ENCODE measurements at places on chromosomes 5 and 9.
A peak's percentile ranks its signal among the peaks of the same experiment; 100 is the strongest.

GRCh38 chr5:38500573-38501260 is 55.7 kb downstream of the LIFR start:
- DNase-seq: no peak

DNA sequence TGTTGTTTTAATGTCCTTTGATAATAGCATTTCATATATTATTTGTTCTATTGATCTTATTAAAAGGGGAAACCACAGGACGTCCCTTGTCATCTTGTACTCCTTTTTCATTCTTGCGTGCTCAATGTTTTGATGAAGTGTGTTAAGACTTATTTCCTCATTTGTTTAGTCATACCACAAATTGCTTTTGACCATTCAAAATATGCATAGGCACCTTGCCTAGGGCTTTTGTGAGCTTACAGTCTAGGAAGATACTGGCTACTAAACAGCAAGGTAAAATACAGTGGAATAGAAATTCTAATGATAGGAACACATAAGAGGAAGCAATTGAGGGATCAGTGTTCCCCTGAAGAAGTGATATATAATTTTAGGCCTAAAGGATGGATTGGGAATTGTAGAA is 190.3 kb downstream of the WDR70 start:
- DNase-seq: no peak

- DNase-seq: no peak
Observed at GRCh38 chr5:18220631-18221030, 586.4 kb downstream of the TAF11L14 start.

DNA sequence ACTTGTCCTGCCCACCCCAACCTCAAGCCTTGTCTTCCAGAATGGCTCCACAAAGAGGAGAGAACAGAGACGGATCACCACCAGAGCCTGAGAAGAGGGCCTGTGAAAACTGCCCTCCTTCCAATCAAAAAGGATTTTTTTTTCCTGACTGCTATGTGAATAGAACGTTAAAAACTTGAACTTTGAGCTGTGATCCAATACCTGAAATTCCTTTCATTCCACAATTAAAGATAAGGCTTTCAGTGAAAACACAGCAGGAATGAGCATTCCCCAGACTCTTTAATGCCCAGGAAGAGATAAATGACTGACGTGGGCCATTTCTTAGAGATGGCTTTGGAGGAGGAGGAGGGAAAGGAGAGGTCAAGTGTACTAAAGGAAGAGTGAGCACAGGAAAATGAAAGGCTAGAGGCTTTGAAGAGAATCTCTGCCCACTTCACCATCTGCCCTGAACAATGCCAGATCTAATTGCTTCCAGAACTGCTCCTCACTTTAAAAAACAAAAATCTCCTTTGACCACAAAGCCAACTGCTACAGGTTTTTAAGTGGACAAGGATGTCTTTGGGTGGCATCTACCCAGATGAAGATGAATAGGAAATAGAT is 177.9 kb upstream of the MAP3K1 start:
- DNase-seq: no peak

- DNase-seq: peak; percentile 54
Observed at GRCh38 chr5:98679963-98680362, 93.5 kb upstream of the RGMB start.

DNA sequence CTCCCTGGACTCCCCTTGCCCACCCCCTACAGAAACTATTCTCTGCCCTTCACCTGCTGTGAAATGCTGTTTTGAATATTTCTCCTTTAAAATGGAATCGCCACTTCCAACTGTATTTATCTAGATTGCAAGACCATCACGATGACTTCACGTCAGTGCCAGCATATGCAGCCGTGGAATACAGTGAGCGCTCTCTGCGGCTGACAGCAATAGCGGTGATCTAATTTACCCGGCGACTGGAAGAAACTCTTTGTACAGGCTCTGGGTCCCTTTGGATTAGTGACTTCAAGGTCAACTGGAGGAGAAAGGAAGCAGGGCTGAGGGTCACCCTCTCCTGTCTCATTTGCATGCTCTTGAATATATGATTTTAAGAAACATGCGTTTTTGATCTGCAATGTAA is 192.0 kb downstream of the IRX1 start:
- no peak for DNase-seq

GRCh38 chr5:144189800-144190429 is 19.2 kb downstream of the KCTD16 start:
- no peak for DNase-seq

DNA sequence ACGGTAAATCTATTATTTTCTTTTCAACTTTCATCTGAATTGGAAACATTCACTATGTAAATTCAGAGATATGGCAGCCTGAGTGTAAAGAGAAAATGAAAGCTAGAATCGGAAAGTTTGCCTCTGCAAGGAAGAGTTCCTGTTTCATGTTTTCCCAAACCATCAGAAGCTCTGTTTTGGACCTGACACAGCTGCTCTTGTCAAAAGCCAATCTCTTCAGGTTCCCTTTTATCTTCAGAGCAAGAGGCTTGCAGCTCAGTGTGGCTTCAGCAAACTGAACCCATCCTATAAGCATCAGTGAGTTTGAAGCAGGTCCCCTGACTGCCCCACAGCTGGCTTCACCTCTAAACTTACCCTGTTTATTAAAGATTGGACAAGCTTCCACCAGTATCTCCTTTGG is 1099.7 kb downstream of the DTWD2 start:
- peak; percentile 34 for DNase-seq

DNA sequence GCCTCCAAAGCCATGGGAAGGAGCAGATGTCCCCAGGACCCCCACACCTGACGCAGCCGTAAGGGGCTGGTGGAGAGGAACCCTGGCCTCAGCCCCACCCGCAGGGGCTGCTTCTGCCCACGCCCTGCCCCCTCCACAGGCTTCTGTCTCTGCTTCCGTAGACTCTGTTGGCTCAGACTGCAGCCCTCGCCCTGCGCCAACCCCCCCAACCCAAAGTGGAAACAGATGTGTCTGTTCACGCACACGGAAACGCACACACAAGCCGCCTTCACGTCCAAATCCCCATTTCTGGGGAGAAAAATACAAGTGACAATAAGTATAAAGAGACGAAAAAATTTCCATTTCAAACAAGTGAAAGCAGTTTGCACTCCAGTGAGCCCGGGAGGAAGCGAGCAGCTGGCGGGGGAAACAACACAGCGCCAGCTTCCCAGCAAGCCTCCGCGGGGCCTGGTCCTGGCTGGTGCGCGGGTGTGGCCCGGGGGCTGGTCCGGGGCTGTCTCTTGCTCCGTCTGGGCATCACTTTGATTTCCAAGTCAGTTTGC is 32.6 kb upstream of the RXRA start:
- no peak for DNase-seq

DNA sequence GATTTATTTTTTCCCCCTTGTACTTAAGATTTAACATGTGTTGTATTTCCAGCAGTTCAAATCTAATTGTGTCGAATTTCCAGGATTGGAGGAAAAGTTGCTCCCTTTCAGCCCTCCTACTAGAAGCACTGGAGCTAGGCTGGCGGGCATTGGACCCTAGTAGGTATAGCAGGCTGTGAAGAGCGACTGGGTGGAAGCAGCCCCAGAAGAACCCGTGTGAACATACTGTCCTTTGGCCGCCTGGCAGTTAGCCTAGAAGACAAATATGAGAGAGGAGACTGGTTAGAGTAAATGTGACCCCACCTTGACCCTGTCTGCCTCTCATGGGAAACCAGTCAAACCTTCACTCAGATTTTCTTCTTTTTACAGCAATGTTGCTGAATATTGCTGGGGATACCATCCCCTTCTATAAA is 13.9 kb downstream of the ALDOB start:
- DNase-seq: no peak

DNA sequence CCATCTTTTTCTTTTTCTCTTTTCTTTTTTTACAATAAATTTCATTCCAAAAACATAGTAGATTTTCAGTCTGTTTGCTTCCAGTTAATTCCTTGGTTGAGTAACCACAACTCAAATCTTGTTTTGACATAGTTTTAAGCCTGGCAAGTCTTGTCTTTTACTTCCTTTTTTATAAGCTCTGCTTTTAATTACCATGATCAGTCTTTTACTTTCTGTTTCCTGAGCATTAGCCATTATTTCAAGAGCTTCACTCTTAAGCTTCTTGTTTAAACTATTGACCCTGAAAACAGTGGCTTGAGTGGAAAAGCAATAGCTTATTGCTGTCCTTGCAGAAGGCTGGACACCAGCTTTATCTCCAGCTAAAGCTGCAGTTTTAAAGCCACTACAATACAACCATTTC is 1363.3 kb downstream of the MAT2B start:
- DNase-seq: peak; percentile 72

GRCh38 chr5:57002959-57003485 is 51.1 kb upstream of the MIER3 start:
- no peak for DNase-seq

Measured in OCI-M1 (cell line).